ENCODE measurements at places on chromosomes 2 and 18.

GRCh38 chr2:106876699-106877098, 9.3 kb downstream of the ST6GAL2 start:
- DNase-seq: no peak

DNA sequence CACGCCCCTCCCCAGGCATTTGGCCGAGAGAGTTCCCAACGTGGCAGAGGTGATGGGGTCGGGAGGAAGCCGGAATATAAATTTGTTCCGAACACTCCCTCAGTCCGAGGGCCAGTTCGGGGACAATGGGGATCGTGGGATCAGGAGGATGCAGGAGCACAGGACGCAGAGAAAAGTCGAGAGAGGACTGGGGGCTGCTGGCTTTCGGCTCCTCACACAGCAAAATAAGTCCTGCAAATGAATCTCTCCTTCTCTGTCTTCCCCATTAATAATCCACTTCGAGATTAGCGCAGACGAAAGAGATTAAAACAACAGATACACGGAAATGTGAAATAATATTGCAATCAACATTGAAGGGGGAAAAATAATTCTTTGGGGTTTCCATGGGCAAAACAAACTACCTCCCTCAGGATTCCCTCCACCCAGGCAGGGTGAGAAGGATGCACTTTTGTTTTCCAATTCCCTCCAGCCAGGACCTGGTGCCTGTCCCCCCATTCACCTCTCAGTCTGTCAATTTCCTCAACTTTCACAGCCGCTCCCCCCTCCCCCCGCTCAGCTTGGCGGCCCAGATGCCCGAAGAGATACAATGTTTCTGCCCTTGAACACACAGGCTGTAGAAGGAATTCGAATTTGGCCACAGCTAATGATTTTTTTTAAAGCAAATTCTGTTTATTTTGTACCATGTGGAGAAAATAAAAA, 3.1 kb upstream of the ZEB2 start:
- DNase-seq: no peak

DNA sequence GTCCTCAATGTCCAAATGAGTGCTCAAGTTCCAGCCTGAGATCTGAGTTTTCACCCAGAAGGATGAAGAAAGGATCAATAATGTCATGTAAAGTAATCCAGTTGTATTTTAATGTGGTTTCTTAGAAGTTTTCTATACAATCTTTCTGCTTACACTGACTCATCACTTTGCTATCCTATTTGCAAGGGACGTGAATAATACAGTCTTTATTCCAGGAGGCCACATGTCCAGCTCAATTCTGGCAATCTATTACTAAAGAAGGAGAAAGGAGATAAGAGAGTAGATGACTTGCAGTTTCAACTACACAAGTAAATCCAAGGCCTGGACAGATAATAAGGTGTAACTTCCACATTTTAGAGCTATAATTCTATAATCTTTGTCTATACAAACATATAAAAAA, 601.1 kb upstream of the SETBP1 start:
- no peak for DNase-seq

DNA sequence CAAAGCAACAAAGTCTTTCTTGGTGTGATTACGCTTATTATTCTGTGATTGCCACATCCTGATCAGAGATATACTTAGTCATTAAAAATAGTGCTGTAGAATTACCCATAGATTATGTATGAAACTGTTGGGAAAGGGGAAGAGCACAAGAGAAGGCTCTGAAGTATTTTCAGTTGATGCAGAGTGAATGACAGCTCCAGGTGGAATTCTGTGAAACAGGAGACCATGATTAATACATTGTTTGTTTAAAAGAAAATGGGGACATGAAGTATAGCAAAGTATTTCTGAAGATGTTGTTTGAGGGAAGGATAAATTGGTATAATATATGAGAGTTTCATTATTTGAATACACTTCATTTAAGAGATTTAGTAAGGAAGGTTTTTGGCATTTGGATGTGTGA, 307.6 kb upstream of the CDH20 start:
- DNase-seq: no peak

DNA sequence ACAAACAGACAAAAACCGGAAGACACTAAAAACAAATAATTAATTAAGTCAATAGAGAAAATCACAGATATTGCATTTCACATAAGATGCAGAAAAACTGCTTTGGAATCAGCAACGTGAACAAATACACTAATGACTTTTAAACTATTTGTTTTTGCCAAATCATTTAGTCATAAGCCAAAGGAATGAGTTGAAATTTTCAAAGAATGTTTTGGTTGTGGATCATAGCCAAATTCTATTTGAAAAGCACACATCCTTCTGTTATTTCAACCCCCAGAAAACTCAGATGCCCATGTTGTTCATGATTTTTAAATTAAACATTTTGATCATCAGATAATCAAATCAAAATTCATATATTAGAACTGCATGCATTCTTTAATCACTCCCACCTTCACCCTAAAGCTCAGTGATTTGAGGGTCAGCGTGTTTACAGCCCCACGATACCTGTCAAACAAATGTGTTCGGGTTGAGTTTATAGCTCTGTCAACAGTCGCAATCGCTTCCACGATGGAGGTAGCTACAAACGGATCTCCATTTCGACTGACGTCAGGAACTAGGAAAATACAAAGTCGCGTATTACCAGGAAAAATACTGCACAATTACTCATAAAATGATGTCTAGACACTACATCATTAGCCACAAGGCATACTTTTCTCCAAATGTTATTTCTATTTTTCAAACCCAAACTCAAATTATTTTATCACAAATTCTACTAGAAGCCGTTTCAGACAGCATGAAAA, 90.2 kb downstream of the PXDN start:
- DNase-seq: no peak

GRCh38 chr2:148645539-148646230, 1.1 kb downstream of the EPC2 start:
- DNase-seq: peak; percentile 73

DNA sequence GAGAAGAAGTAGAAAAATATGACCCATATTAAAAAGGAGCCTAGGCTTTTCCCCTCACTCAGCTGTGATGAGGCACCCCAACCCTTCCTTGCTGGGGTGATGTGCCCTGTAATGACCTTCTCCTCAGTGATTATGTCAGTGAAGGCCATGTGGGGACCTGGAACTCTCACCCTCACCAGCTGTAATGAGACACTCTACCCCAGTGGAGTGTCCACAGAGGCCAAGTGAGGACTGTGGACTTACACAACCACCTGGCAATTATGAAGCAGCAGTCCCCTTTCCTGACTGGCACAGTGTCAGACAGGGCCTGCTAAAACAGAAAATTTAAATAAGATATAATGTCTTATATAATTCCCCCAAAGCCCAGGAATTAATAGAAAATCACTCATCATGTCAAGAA, 54.2 kb downstream of the SEMA4F start:
- no peak for DNase-seq

DNA sequence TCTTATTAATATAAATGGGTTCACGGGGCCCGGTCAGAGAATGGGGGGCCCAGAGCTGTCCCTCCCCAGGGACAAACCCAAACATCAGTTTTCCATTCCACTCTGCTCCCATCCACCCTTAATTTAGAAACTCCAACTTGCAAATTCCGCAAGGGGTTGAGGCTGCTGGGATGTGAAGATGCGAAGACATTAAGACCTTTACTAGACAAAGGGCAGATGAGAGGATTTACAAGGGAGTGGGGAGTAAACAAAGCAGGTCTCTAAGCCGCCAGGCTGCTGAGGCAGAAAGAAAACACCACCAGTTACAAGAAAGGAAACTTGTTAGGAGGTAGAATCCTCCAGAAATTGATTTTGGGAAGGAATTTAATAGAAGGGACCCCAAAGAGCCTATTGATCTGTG, 33.1 kb downstream of the MARCO start:
- no peak for DNase-seq

- no peak for DNase-seq
Measured at GRCh38 chr2:143679617-143680016, 550.4 kb downstream of the ARHGAP15 start.

- no peak for DNase-seq
Measured at GRCh38 chr2:161586517-161587167, 37.6 kb upstream of the SLC4A10 start.
